MG63 (cell line): ENCODE measurements at places on chromosomes 11 and 22. TPM values are rescaled to one million over a fixed set of nuclear protein-coding genes. Genes with fewer than 3 reads are reported as not detected.

The E2F8 gene
- total RNA-seq: 1.9 TPM in 2 replicates

The TMEM191B gene
- total RNA-seq: not detected in 2 replicates

The KCNQ1 gene
- total RNA-seq: not detected in 2 replicates

The CHRM4 gene
- total RNA-seq: not detected in 2 replicates

DNA sequence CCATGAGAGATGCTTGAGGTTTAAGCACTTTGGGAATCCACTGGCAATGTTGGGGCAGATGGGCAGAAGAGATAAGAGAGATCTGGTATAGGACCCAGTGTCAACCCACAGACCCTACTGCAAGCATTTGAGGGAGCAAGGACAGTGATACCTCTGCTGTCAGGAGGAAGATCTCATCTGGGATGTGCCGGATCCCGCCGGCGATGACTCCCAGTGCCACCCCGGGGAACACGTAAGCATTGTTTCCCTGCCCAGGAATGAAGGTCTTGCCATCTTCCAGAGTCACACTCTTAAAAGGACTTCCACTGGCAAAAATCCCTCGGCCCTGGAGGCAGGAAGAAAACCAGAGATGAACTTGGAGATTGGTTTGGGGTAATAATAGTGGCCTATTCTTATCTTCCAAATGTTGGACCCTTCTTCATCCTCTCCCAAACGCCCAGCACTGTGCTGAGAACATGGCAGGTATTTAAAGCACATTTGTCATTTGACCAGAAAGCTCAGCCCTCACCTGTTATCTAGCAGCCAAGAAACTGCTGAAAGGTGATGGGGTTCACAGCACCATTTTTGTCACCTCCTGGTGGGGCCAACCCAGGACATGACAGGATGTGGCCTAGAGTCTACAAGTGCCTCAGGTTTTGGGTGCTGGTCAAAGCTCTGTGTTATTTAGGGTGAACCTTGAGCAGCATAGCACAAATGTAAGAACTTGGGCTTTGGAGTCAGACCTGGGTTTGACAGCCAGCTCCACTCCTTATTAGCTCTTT lies 71.7 kb downstream of the CCDC81 start:
- no peak for DNase-seq

DNA sequence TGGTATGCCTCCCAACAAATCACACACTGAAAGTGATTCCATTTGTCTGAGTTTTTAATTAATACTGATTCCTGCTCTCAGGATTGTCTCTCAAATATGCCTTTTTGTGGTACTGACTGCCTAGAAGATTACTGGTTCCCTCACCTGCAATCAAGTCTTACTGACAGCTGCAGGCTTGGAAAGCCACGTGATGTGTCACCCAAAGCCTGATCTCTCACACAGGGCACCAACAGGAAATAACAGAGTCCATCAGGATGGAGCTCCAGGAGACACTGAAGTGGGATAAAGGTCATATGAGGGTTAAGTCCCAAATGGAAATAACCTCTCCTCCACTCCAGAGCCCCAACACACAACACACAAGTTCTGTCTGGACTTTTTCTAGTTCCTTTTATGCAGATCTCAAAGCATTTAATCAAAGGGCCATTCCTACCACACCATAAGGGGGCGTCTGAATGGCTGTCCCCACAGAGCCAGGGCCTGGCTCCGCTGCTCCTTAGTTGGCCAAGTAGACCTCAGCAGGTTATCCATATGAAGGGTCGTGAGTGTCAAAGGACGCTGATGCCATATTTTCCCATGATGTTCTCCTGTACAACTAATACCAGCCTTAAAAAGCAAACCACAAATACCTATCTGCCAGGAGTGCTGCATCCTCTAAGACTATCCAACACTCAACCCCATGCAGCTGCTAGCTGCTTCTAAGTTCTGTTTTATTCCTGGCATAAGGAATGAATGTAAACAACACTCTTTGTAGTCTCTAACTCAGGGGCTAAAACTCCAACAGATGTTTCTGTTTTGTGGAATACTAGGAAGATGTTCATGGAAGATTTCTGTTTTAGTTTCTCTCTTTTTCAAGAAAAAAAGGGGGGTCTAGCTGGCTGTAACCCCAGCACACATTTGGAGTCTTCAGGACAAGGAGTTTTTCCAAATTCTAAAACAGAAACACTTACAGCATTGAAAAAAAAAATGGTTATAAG lies 13.0 kb downstream of the SCUBE2 start:
- no peak for DNase-seq

DNA sequence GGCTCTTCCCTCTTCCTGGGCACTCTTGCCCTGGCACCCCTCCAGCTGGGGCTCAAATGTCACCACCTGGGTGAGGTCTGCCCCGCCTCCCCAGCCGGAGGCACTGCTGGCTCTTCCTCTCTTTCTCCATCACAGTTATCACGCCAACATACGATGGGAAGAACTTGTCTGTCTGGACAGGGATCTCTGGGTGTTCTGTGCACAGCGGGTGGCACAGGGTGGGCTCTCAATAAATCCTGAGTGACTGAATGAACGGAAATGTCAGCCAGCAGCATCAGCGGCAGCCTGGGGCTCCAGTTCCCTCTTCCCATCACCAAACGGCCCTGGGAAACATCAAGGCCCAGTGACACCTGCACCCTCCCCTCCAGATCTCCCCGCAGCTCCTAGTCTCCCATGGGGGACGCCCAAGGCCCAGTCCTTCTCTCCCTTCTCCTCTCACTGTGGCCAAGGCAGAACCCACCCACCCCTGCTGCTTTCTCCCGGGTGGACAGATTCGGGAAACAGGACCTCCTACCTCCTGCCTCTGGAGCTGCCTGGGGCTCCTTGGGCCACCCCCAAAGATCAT lies 440 bp upstream of the SLC25A45 start:
- DNase-seq: no peak

DNA sequence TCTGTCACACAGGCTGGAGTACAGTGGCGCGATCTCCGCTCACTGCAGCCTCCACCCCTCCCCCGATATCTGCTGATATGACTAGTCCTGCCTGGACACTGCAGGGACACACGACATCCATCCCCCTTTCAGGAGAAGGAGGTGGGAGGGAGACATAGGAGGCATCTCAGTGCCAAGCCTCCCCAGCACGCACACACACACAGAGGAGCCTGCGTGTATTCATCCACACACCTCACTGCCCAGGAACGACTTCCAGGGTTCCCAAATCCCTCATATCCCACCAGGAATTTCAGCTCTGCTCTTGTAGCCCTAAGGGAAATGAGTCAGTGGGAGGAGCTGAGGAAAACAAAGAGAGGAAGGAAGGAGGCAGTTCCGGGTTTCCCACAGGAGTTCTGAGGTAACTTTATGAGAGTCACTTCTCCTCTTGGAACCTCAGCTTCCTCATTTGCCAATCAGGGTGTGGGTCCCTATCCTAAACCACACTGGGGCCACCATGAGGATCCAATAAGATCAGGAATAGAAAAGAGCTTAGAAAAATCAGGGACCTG lies 37.2 kb upstream of the ACER3 start:
- peak; percentile 69 for DNase-seq

DNA sequence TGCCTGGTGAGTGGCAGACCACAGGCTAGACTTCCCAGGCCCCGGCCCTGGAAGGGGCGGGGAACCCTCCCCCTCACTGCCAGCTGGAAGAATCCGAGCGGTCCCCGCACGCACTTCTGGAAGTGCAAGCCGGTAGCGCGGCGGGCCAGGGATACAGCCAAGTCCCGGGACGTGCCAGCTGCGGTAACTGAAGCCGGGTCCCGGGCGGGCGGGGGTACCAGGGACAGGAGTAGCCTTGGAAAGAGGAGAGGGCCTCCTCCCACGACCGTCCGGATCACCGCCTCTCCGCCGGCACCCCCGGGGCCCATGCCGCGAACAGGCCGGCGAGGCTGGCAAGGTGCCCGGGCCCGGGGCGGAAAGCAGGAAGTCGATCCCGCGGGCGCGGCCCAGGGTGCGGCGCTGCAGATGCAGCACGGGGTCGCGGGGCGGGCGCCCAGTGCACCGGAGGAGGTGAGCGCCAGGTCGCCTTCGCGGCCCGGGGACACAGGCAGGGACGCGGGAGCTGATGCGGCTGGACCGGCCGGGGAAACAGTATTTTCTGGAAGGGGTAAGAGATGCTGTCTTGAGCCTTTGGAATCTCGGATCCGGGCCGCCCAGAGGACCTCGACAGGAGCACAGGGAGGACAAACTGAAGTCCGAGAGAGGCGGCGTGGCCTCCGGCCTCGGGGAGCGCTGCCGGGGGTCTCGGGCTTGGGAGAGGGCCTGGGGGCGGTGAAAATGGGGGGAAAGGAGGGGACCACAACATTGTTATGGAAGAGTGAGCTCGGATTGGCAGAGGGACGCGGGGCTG lies 783 bp upstream of the SLC35C1 start:
- peak; percentile 81 for DNase-seq

DNA sequence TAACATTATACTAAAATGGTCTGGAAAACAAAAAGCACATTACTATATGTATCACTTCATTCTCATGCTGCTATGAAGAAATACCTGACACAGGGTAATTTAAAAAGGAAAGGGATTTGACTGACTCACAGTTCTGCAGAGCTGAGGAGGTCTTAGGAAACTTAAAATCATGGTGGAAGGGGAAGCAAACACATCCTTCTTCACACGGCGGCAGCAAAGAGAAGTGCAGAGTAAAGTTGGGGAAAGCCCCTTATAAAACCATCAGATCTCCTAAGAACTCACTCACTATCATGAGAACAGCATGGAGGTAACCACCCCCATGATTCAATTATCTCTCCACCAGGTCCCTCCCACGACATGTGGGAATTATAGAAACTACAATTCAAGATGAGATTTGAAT lies 60.0 kb downstream of the FAM181B start:
- no peak for DNase-seq

GRCh38 chr11:116727990-116728389 lies 44.8 kb downstream of the BUD13 start:
- no peak for DNase-seq

DNA sequence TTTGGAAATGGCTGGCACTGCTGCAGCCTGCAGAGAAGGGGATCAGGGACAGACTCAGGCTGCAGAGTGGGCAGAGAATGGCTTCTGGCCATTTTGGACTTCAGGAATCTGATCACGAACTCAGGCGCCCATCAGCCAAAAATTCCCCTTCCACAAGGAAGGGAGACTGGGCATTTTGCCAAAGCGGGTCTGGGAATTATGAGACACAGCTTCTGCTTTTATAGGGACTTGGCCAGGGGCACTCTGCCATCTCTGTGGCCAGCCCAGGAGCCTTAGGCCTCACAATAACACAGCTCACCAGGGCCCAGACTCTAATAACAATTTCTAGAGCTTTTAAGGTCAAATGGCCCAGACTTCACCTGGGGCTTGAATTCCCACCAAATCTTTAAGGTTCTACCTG lies 74.7 kb downstream of the CHST1 start:
- peak; percentile 85 for DNase-seq

DNA sequence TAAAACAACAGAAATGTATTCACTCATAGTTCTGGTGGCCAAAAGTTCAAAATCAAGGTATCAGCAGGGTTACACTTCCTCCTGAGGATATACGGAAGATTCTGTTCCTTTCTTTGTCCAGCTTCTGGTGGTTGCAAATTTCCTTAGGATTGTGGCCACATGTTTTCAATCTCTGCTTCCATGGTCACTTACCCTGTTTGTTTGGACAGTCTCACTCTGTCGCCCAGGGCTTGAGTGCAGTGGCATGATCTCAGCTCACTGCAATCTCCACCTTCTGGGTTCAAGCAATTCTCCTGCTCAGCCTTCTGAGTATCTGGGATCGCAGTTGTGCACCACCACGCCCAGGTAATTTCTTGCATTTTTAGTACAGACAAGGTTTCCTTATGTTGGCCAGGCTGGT lies 534.3 kb downstream of the KCNA4 start:
- DNase-seq: no peak

GRCh38 chr11:11071486-11071885 lies 213.6 kb upstream of the ZBED5 start:
- no peak for DNase-seq

DNA sequence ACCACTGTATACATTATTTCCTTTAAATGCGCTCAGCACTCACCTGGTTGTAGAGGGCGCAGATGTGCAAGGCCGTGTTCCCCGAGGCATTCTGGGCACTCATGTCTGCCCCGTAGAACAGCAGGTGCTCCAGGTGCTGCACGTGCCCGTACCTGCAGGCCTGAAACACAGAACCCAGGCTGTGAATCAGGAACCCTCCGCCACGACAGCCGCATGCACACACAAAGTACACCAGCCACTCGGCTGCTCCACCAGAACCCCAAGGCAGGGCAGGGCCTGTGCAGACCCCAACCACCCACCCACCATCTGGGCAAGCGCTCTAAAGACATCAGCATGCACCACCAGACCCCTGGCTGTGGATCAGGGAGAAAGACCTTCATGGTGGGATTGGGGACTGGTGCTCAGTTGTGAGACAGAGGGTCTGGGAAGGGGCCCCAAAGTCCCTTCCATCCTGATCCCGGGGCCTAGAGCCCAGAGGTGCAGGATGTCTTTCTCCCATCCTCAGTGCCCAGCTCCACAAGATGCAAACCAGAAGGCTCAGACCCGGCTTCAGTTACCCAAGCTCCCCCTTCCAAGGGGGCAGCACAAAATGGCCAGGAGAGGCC lies 177.2 kb downstream of the SHANK2 start:
- DNase-seq: no peak

DNA sequence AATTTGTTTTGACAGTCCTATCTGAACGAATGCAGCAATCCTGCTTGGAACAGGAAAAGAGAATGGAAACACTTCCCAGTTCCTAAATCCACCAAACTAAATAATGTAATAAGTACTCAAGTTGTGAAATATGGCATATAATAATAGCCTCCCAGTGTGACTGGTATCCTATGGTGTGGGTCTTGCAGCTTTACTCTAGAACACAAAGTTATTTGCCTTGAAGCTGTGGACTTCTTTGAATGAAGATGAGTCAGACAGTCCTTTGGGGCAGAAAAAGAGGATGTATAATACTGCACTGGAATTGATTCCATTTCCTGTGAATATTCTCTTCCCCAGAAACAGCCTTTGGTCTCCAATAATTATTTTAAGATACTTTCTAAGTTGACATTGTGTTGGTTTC lies 887.0 kb downstream of the KCNA4 start:
- DNase-seq: no peak

DNA sequence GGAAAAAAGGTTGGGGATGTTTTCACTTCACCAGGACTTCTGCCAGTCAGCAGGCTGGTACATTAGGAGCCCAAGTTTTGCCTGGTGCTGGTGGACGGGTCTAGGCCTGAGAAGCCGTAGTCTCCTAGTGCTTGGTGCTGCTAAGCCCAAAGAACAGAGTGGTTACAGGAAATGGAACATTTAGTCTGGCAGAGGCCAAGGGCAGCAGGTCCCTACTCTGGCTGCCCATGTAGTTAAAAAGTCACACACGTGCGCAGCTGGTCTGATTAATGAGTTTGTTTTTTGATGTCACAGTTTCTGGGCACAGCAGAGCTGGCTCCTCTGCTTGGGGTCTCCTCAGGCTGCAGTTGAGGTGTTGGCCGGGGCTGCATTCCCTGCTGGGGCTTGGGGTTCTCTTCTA lies 20.6 kb downstream of the BCR start:
- DNase-seq: no peak

DNA sequence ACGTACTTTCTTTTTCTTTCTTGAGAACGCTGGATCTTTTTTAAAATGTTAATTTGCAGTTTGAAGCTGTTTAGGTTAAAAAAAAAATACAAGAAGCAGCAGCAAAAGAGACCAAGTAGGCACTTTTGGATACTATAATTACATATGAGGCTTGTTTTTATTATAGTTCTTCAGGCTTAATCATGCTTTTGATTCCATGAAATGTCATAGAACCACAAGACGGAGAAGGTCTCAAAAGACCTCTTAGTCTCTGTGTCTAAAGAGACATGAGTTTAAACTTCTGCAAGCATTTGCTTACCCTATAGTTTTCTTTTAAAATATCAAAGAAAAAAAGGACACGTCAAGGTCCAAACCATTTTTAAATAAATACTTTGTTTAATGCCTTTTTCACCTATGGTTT lies 18.8 kb upstream of the MMP20 start:
- no peak for DNase-seq

- no peak for DNase-seq
These were observed 79.7 kb downstream of the MAML2 start for GRCh38 chr11:96263238-96263763.
